Activated T-helper 1 cell treated with anti-CD3 and anti-CD28 coated beads, Interleukin-2, amount 50 U/mL, for 16 hours (primary cell): ENCODE measurements at places on chromosomes 1 and 21.

DNA sequence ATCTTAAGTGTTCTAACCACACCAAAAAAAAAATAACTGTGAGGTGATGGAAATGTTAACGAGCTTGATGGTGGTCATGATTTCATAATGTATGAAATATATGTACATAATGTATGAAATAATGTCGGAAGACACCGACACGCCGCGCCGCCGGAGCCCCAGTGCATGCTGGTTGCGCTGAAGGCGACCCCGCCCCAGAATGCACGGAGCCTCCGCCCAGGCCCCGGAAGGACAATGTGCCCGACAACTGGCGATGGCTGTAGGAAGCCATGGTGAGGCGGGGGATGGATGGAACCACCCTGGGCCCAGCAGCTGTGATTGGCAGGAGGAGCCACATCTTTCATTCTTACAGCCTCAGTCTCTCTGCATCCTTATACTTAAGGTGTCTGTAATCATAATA, 7.4 kb downstream of the OR2T10 start:
- no peak for DNase-seq

DNA sequence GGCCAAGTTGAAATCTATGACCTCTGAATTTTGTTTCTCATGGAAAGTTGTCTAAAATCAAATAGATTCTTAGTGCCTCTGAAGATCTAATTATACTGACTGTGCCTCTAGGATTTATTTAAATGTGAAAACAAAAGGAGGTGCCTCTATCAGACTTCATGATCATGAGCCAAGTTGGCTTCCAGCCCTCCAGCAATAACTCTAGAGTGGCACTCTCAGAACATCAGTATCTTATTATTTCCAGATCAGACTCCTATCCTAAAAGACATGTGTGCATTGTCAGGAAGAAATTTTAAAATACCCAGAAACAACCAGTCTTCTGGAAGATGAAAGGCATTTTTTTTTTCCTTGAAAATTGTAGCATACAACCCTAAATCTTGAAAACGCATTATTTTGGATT, 368.0 kb downstream of the PDE4B start:
- no peak for DNase-seq

DNA sequence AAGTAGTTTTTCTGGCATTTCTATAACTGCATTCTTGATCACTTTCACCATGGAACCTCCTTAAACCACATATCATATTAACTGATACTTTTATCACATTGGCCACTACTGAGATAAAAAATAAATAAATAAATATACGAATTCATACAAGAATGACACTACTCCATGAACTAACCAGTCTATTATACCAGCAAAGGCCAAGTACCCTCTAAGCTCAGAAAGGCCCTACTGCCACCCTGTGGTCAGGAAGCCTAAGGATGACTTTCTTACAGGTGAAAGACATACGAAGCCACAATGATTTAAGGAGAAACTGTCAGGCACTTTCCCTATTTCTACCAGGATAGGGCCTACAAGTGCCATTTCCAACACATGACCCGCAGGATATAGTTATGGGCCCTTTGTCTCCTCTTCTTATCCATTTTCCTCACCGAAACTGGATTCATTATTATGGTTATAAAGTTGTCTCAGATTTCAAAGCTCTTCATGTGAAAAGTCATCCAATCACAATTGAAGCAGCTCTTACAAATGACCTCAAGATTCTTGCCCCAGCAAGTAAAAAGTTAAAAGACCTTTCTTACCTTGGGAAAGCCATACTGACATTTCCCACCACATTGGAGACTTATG, 23.9 kb downstream of the DNAJC8 start:
- DNase-seq: no peak

DNA sequence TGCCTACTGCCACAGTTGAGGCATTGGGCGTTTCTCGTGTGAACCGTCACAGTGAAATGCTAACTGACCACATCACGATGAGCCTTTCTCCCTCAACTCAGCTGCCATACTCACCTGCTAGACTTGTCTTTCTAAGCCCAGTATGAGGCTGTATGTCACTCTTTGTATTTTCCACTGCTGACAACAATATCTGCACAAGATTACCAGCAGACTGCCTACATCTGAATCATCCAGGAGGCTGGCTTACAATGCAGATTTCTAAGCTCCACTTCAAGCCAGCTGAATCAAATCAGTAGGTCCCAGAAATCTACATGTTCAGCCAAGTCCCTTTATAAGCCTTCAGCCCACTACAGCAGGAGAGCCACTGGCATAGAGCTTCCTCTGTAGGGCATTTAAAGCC, 355.0 kb upstream of the DUSP10 start:
- DNase-seq: no peak

DNA sequence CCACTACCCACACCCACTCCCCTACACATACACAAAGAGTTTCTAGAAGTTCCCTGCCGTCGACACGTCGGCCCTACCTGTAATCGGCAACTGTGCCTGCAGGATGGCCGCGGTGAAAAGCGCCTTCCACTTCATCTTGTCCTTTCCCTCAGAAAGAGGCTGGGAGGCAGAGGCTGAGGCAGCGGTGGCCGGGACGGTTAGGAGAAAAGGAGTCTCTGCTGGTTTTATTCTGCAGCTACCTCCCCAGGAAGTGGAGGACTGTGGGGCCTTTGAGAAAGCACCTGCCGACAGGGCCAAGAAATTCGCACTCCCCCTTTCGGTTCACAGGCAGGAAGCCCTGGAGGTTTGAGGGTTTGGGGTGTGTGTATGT, at the start of gene CD247:
Gene CD247 (minus strand): TSS at position 199 of the 370 bp plus-strand sequence. CDS start 64 bp downstream, at position 135.
- peak; percentile 58 for DNase-seq

DNA sequence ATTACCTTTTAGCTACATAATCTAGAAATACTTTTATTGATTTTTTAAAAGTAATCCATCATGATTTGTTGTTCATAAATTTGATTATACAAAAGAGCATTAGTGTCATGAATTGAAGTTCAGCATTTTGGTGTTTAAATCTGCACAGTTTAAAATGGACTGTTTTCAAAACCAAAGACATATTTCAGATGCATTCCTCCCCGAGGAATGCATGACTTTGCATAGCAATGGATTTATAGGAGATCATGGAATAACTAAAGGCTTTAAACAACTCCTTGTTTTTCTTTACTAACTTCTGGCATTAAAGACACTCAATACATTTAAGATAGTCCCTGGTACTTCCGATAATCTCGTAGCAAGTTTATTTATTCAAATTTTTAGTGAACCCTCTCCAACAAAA, 863.1 kb upstream of the TMPRSS15 start:
- no peak for DNase-seq

DNA sequence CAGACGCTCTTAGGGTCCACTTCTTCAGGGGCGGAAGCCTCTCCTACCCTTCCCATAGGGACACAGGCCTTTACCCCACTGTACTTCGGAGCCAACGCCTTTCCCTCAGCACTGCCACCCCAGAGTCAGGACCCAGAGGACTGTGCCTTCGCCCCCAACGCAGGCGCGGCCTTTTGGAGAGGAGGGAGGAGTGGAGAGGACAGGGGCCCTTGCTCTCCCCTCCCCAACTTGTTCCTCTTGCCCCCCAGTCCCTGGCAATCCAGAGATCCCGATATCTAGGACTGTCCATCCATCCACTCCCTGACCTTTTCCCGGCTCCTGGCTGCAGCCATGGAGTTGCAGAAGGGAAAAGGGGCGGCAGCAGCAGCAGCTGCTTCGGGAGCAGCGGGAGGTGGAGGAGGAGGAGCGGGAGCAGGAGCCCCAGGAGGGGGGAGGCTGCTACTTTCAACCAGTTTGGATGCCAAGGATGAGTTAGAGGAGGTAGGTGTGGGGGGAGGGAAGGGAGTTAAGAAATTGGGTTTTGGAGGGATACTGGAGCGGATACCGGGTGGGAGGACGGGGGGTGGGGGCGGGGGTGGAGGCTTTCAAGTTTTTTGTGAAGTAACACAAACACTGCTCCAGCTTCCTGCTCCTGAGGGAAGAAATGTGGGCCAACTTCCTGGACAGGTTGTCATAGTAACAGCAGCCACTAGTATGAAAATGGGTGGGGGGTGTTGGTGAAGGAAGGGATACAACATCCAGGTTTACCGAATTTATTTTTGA, 636 bp downstream of the INTS3 start:
- peak; percentile 17 for DNase-seq

DNA sequence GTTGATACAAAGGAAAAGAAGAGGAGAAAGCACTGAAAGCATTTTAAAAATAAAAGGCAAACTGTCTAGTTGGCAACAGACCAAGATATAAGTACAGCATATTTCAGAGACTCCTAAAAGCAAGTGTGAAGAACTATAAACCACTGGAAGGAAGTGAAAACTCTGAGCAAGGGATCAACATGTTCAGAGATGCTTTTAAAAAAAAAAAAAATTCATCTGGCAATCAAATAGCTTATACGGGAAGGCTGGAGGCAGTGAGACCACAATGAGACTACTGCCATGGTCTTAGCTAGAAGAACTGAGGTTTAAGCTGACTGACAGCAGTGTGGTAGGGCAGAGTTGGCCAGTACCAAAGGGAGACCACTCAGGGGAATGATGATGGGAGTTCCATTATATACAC, 124.3 kb downstream of the VAV3 start:
- no peak for DNase-seq

GRCh38 chr1:198171667-198172540, 15.1 kb downstream of the NEK7 start:
- DNase-seq: no peak

DNA sequence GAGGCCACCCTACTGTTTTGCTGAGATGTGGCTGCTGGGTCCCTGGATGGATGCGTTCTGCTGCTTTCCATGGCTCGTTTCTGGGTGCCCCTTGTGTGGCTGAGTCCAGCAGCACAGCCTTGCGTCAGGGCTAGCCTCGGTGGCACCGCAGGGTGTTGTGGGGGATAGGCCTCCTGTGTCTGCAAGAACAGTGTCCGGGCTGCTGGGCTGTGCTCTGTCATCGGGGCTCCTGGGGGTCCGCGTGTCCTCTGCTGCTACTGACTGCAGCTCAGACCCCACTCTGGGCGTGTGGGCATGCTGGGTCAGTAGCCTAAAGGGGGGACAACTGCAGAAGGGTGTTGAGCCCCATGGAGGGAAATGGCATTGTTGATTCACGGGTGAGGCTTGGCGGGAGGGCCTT, 4.9 kb downstream of the RRP1 start:
- DNase-seq: no peak

- no peak for DNase-seq
These were observed 6.7 kb downstream of the ABCG1 start for GRCh38 chr21:42225571-42226155.

DNA sequence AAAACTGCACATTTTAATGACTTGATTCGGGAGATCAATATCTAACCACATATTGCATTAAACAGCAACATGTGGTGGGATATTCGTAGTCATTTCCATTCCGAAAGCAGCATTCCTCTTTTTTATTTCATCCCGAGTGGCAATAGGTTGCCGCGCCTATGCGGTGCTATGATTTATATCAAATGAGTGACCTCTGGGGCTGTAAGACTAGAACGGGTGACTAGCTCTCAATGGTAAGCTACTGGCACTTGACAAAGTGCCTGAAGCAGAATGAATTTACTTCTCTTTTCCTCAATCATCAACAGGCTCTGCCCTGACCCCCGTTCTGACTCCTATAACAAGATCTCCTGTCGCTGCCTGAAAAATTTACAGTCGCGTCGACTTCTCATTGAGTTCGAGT, 162.3 kb downstream of the ZNF281 start:
- no peak for DNase-seq

DNA sequence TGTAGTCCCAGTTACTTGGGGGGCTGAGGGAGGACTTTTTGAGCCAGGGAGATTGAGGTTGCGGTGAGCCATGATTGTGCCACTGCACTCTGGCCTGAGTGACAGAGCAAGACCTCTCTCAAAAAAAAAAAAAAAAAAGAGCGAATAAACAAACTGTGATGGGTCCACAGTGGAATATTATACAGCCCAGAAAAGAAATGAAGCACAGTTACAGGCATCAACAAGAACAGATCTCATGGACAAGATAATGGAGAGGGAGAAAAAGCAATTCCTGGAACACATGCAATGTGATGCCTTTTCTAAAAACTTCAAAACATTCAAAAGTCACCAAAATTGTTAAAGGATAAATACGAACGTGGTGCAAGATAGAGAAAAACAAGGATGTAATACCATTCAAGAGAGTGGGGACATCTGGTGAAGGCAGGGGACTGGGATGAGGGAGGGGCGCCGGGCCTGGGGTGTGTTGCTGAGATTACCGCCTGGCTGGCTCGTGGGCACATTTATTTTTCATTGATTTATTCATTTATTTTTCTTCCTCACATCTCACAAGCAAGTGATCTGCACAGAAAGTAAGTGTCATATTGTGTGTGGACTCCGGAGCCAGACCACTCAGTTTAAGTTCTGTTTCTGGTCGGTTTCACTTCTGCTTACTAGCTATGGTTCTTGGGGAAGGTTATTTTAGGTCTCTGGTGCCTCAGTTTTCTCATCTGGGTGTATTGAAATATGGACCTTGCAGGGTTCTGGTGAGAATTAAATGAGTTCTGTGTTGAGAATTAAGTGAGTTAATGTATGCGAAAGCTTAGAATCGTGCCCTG, 30.1 kb downstream of the ABCG1 start:
- DNase-seq: no peak

GRCh38 chr1:166379447-166379846, 212.6 kb upstream of the FAM78B start:
- DNase-seq: no peak

GRCh38 chr1:219120624-219121544, 52.8 kb upstream of the LYPLAL1 start:
- no peak for DNase-seq
